Uterus (tissue), 4 donors: ENCODE measurements at places on chromosomes 11 and 22.

DNA sequence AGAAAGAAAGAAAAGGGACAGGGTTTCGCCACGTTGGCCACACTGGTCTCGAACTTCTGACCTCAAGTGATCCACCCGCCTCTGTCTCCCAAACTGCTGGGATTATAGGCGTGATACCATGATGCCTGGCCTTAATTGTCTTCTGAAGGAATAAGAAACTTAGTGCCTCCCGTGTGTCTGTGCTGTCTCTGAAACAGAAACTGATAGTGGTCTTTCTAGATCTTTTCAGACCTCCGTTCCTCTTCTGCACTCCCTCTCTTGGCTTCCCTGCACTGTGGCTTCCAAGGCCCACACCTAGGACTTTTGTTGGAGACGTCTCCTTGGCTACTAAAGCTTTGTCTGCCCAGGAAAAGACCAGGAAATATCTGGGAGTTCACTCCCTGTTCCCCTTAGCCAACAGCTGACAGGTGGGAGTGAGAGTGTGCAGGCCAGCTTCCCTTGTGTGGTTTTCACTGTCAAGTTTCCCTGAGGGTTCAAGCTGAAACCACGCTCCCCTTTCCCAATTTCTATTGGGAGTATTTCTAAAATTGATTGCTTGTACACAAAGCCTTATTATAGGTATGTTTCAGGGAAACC lies 10.1 kb upstream of the HTR3B start:
- no peak for DNase-seq

GRCh38 chr11:69775163-69775755 lies at the start of gene FGF4:
Gene FGF4, minus strand, starts transcription at chr11:69775341. Its CDS starts 257 bp downstream, at chr11:69775084.
- no peak for DNase-seq

DNA sequence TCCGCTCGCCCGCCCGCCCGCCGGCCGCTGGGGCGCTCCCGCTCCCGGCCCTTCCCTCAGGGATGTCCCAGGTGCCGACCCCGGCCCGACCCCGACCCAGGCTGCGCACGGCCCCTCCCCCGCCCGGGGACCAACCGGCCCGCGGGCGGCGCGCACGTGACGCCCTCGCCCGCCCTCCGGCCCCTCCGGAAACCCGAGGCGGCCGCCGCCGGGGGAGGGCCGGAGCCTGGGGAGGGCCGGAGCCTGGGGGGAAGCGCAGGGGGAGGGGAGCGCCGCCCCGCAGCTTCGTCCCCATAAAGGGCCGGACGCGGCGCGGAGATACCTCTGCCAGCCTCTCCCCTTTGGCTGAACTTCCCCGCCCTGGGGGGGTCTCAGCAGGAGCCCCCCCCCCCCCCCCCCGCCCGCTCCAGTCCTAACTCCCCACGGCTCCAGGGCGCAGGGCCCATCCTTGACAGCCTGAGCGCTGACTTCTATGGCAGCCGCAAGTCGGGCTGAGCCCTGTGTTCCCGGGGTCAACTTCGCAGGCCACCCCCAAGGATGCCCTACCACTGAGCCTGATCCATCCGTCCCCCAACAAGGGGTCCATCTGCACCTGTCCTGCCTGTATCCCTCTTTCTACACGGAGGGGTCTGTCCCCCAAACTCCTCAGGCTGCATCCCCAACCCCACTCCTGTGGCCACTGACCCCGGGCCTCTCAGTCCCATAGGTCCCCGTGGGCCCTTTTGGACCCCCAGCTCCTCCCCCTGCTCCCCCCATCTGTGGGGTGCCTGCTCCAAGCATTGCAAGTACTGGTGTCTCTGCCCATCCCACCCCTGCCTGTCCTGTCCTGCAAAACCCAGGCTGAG lies at the start of gene MAPK12:
TSS of gene MAPK12 (minus strand) at position 69 of the 845 bp plus-strand sequence. CDS start 174 bp downstream, outside the sequence.
- DNase-seq = no peak

GRCh38 chr11:62538470-62539237 lies 8.0 kb downstream of the AHNAK start:
- DNase-seq = no peak

DNA sequence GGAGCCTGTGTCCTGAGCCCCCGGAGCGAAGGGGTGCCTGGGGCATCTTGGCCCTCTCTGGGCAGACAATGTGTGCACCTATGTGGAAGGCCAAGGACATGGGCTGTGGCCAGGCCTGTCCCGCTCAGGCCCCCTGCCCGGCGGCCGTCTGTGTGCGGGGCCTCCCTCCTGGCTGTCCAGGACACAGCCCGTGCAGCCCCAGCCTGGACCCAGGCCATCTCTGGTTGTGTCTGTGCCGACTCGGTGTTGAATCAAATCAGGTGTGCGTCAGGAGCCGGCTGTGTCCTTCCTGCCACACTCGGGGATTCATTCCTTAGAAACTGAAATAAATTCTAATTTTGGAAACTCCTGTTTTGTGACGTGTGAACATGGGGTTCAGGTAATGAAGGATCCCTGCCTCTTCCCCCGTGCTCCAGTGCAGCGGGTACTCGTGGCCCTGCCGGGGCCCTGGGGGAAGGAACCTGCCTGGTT lies 1.5 kb upstream of the SELENOO start:
- DNase-seq = no peak

DNA sequence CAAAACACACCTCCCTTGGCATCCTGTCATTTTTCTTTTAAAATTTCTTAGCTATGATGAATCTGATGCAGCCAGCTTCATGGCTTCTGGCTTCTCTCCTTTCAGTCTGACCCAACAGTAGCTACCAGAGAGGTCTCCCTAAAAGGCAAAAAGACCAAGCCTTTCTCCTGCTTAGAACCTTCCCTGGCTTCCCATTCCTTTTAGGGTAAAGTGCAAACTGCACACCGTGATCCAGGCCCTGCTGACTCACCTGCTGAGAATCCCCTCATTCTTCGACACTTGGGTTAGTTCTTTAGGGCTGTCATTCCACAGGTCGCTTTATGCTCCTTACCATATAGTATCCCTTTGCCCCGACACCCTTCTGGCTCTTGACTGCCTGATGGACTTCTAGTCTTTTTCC lies 362.4 kb downstream of the MIAT start:
- peak; percentile 28 for DNase-seq

GRCh38 chr11:70146299-70146698 lies 56.8 kb upstream of the FADD start:
- no peak for DNase-seq

DNA sequence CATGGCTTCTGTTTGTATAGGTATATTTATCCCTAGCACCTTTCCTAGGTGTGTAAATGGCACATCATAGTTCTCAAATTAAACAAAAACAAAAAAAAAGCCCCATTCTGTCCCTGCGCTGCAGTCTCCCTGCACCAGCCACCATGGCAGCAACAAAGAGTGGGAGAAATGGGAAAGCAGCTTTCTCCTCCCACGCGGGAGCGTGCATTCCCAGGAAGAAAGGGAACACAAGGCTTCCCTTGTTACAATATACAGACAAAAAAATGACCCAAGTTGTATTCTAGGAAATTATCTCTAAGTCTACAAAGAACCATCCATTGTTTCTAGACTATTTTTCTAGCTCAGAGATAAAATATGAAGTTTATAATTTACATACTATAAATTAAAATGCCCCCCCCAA lies 16.1 kb upstream of the TMPRSS5 start:
- DNase-seq = no peak

DNA sequence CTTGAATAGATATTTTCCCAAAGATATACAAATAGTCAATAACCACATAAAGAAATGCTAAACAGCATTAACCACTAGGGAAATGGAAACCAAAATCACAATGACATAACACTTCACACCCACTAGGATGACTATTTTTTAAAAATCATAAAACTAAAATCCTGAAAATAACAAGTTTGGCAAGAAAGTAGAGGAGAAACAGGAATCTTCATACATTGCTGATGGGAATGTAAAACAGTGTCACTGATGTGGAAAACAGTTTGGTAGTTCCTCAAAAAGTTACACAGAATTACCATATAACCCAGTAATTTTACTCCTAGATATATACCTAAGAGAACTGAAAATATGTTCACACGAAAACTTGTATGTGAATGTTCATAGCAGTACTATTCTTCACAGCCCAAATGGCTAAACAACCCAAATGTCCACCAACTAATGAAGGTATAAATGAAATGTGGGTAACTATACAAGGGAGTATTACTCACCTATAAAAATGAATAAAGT lies 12.5 kb downstream of the PICALM start:
- DNase-seq = no peak

DNA sequence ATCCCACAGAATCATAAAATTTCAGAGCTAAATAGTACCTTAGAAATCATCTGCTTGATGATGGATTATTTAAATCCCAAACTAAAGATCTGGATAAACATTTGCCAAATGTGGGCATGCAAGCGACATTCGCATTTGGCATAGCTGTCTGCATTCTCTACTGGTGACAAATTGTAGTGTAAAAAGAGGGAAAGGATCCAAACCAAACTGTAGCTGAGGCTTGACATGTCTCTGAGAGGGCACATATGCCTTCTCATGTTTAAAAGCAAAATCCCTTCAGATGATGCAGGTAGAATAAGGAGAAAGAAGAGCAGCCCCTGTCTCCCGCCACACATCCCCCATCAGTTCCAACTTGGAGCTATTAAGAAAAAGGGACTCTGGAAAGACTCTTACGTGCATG lies 257.5 kb upstream of the MTNR1B start:
- DNase-seq = no peak

DNA sequence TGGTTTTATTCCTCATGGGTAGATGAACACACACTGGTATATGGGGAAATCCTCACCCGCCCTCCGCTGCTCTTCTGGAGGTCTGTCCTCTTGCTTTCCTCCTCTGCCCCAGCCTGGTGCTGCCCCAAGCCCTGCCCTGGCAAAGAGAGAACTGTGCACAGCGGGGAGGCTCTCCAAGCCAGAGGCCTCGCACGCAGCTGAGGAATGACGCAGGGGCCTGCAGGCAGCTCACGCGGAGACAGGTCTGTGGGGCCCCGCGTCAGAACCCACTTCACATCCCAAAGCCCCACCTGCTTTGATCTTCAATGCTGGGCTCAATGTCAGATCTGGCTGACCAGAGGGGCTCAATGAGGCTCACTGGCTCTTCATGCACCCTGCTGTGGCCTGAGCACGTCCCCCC lies 10.0 kb downstream of the GATD1 start:
- DNase-seq = no peak

DNA sequence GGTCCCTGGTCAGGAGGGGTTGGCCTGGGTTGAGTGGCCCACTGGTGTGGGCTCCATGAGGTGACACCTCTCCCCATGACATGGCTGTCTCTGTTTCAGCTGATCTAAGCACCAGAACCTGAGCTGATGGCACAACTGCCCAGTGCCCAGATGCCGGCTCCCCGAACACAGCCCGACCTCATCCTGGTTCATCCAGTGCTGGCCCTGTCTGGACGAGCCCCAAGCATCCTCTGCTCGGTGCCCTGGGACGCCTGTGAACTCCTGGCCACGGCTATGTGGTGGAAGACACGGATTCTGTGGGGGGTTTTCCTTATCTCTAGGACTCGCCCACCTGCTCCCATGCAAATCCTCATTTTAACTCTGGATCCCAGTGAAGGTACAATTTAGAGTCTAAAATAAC lies 389.2 kb downstream of the SHANK2 start:
- no peak for DNase-seq

DNA sequence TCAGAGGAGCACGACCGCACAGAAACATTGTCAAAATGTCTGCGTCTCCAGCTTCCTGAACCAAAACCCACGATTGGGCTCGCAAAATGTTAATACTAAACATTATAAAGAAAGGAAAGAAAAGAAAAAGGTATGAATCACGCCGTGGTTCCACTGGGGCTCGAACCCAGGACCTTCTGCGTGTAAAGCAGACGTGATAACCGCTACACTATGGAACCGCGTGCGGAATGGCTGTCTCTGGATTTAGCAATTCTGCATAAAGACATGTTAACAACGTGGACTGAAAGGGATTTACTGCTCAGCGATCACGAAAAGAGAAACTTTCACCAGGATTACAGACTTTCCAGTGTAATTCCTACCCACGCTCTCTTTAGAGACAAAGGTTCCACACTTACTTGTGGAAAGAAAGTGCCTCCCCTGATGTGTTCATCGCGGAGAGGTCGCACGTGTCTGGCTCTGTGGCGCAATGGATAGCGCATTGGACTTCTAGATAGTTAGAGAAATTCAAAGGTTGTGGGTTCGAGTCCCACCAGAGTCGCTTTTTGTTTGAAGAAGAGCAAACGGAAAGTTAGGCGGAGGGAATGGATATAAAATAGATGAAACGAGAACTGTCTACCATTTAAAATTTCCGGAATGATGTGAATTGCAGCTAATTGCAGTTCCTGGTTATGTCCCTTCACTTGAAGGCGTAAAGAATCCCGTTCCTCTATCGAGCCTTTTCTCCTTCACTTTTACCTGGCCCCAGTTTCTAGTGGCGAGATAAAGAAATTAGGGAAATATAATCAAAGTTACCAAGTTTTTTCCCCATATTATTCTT lies 39.7 kb downstream of the OR4D9 start:
- peak; percentile 80 for DNase-seq

DNA sequence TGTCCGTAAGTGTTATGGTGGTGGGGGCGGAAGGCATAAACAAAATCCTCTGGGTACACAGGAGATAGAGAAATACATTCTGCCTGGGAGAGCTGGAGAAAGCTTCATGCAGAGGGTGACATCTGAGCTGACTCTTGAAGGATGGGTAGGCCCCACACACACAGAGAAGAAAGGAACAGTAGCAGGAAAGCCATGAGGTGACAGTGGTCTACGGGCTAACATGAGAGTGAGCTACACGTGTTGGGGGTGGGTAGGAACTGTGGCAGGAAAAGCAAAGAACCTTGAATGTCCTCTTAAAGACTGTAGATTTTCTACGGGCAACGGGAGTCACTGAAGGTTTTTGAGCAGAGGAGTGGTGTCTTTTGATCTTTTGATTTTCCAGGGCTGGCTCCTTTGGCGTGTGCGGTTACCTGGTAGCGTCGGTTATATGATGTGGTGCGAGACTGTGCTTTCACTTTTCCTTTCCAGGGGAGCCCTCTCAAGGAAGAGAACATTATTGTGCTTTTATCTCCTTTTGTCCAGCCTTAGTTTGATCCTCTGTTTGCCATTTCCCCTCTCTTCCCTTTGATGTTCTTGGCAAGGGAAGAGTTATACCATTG lies 39.7 kb downstream of the ADAMTS8 start:
- no peak for DNase-seq

DNA sequence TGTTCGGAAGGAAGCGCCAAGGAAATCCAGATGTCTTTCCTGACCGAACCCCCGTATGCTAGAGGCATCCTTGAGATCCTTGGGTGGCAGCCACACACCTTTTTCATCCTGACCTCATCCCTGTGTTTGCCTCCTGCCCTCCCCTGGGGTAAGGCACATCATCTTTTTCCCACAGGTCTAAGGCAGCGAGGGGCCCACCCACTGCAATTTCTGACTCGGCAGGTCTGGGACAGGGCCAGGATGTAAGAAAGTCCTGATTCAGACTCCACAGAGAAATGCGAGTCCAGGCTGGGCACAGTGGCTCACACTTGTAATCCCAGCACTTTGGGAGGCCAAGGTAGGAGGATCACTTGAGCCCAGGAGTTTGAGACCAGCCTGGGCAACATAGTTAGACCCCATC lies 10.5 kb downstream of the ZMAT5 start:
- no peak for DNase-seq
